ENCODE measurements at places on chromosomes 2 and 18.

- DNase-seq: no peak
Observed at GRCh38 chr2:236861196-236861875, 224.4 kb upstream of the COPS8 start.

DNA sequence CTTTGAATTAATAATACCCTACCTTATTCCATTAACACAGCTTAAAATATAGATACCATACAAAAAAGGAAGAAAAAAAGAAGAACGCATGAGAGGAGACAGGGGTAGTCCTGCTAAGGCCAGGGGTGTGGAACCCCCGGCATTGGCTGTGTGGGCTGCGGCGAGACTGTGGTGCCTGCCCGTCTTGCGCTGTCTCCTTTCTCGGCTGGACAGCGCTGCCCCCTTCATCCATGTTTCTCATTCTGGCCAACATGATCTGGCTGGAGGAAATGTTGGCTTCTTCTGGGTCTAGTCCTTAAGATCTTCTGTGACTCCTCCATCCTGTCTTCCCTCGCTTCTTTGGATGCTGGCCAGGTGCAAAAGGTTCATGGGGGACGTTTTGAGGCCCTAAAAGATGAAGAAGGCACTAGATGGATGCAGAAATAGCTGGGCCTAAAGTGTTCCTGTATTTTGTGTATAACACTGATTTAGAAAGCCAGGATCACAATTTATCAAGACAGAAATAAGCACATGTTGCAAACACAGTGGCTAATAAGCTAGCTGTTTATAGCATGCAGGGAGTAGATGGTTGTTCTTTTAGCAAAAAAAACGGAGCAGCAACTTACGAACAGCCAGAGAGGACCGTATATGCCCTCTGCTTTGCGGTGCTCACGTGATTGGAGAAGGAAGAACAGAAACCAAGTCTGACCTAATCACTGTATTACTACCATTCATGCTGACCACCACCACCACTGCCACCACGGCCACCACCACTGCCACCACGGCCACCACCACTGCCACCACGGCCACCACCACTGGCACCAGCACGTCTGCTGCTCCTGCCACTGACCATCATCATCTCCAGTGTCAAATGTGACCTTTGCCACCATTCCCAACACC is 71.7 kb upstream of the ASB18 start:
- no peak for DNase-seq

DNA sequence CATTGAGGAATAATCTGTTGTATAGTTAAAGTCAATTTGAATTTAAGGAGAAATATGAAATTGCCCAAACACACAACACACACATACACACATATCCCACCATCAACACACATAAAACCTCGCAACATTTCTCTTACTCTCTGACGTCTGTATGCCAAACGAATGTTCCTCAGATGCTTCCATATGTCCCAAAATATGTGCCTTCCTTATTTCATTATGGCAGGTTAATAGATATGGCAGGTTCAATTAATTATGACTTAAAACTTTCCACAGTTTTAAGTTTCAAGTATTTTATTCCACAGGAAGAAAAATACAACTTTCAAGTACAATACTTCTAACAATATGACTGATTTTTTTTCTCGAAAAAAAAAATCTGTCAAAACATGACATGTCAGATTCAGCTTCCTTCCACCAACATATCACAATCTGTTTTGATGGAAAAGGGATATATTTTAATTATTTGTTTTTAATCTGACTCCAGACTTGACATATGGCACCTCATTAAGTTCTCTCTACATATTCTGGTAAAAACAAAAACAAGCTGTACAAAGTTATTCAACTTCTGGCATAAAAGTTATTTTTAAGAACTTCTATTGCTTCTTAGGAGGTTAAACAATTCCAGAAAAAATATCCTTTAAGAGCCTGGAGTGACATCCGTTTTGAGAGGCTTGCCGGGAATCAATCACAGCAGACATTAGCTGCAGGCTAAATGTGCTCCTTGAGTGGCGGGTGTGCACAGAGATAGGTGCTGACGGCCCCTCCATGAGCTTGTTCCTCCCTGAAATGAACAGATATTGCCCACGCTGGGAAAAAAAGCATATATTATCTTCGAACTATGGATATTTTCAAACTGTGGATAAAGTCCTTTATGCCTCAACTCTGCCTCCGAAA is 812.7 kb downstream of the DCDC2C start:
- no peak for DNase-seq

DNA sequence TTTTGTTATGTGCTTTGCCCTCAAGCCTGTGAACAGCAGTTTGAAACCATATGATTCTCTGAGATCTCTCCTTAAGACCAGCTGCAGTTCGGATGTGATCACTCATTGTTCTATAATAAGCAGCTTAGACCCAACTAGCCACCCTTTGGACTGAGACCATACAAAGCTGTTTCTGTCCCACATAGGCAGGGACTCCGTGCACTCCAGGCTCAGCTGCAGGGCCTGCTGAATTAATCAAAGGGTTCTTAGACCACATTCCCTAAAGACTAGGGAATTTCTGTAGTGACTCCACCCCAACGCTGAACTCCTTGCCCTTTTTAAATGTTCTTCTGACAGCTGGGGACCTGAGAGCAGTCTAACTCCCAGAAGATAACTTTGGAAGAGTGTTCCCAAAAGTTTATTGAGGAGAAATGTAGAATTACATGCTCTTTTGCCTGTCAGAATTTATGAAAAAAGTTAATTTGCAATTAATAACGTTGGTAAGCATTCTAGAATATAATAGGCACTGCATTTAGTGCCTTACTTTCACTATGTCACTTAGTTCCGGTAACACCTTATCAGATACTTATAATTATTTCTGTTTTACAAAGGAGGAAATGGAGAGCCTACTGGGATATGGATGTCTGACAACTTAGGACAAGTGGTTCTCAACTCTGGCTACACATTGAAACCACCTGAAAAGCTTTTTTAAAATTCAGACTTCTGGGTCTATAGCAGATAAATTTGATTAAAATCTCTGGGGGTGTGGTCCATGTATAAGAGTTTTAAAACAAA is 42.3 kb downstream of the GULP1 start:
- DNase-seq: no peak

DNA sequence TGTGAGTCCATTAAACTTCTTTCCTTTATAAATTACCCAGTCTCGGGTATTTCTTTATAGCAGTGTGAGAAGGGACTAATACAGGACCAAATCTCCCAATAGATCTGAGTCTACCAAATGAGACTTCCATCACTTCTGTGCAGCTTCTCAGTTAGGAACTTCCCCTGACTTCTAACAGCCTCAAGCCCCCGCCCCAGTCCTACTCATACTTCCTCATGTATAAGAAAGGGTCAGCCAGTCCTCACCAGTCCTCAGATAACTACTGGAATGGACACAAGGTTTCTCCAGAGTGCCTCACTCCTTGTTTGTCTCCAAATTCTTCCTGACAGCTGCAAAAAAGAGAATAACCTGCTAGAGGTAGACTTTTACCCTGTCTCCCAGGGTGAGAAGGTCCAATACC is 19.5 kb downstream of the TTC32 start:
- DNase-seq: no peak

All from naive thymus-derived CD8-positive, alpha-beta T cell (primary cell).